ENCODE measurements at places on chromosomes 16 and 17. TPM values are rescaled to one million over a fixed set of nuclear protein-coding genes. Genes with fewer than 3 reads are reported as not detected.

- DNase-seq: no peak
Measured at GRCh38 chr16:4754865-4755264, 12.1 kb downstream of the ZNF500 start.

DNA sequence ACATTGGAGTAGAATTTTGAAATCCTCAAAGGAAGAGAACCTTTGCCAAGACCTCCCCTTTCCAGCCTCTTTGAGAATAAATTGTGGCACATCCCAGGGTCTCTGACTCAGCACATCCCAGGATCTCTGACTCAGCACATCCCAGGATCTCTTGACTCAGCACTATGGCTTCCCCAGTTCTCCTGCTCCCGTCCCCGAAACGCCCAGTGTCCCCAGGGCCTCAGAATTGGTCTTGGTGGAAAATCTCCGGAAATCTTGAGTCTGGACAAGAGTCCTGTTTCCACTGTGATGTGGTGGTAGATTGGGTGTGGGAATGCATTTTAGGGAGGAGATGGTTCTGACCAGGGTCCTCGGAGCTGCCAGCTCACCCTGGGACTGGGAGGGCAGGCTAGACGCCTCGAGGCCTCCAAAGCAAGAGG is 19.2 kb downstream of the PLXDC1 start:
- peak; percentile 73 for DNase-seq

GRCh38 chr16:68948230-68948910 is 105.0 kb downstream of the TANGO6 start:
- peak; percentile 12 for DNase-seq

GRCh38 chr17:8384801-8385378 is 1.9 kb upstream of the RPL26 start:
- DNase-seq: peak; percentile 91

DNA sequence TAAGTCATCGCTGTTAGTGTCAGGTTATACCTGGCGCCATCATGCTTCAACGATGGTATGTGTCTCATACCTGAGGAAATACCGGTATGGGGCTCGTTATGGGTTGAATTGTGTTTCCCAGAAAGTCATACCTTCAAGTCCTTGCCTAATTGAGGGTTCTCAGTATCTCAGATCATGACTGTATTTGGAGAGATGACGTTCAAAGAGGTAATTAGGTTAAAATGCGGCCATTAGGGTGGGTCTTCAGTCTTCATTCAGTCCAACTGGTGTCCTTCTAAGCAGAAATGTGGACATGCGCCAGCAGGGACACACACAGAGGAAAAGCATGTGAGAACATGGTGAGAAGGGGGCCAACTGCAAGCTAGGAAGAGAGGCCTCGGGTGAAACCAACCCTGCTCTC is 37.5 kb upstream of the XYLT1 start:
- no peak for DNase-seq

DNA sequence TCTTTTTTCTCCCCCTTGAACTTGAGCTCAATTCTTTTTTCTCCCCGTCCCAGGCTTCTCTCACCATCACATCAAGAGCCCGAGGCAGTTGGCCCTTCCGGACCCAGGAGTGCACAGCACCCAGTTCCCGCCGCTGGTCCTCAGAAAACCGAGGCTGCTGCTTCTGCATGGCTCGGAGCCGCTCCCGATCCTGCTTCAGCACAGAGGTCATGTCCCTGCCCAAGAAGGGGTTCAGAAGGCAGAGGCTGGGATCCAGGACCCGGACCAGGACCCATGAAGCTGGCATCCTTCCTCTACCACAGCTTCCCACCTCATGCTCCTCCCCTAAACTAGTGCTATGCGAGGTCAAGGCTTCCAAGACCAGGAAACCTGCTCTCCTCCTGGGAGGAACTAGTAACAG is 10.5 kb downstream of the PER1 start:
- DNase-seq: no peak

DNA sequence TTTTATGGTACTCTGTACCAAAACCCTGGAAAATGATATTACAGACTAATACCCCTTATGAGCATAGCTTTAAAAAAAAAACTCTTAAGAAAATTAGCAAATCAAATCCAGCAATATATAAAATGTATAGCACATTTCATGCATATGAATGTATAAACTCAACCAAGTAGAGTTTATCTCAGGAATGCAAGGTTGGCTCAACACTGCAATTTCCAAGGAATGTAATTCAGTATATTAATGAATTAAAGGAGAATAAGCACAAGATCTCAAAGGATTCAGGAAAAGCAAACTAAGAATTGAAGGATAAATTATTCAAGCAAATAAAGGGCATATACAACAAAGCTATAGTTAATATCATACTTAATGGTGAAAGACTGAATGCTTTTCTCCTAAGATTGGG is 61.9 kb upstream of the RPL38 start:
- no peak for DNase-seq

GRCh38 chr16:64278196-64278595 is 843.7 kb downstream of the CDH11 start:
- DNase-seq: no peak

DNA sequence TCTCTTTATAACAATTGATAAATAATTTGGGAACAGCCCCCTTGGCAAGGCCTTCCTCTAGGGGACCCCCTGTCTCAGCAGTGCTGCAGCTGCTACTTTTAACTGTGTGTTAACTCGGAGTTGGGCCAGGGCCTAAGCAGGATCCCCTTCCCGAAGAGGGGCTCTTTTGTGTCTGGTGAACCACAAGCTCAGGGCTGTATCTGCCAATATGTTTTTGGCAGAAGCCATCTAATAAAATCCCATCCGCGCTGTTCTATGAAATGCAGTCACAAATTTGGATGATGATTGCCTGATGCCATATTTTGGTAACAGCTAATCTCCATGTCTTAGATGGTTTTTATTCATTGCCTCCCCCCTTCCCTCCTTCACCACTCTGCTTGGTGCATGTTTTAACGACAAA is 267.7 kb downstream of the FTO start:
- DNase-seq: no peak

DNA sequence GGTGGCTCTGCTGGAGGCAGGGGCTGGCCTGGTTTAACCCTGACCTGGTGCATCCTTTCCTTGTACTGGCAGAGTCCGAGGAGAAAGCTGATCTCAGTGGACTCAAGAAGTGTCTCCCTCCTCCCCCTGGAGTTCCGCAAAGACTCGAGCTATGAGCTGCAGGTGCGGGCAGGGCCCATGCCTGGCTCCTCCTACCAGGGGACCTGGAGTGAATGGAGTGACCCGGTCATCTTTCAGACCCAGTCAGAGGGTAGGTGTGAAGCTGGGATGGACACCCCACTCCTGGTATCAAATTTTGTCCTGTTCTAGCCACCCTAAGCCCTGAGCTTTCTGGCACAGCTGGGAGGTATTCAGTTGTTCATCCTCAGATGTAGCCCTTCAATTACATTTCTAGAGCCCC is 42.5 kb downstream of the IL21R start:
- DNase-seq: no peak

DNA sequence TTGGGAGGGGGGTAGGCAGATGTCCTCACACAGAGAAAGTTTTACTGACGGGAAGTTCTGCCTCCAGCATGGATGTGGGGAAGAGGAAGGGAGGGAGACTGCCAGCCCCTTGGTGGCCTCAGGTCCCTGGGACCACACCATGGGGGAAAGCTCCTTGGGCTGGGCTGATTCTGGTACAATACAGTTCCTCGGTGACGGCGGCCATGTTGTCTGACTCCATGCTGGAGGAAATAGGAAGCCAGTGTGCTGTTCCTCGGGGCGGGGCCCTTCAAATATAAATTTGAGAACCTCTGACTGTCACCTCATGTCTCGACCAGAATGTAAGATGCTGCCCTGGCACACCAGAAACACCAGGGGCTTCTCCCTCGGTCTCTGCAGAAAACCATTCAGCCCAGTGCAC is 66.8 kb downstream of the CNGB1 start:
- DNase-seq: no peak

DNA sequence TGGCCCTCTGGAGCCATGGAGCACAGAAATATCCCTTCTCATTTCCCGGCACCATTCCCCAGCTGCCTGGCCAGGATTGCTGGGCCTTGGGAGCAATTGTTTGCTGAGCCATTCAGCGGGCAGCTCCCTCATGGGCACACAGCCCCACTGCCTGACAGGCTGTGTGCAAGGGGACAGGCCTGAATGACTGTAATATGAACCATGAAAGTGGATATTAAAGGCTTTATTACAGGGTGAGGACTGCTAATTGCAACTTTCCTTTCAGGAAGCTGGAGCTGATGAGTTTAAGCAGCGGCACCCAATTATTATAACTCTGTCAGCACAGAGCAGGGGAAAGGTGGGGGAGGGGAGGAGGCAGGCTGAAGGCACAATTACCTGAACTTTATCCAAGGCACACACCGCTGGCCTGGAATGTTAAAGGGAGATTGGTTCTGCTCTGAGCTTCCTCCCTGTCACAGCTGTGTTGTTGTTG is 159.8 kb upstream of the SDK2 start:
- no peak for DNase-seq

DNA sequence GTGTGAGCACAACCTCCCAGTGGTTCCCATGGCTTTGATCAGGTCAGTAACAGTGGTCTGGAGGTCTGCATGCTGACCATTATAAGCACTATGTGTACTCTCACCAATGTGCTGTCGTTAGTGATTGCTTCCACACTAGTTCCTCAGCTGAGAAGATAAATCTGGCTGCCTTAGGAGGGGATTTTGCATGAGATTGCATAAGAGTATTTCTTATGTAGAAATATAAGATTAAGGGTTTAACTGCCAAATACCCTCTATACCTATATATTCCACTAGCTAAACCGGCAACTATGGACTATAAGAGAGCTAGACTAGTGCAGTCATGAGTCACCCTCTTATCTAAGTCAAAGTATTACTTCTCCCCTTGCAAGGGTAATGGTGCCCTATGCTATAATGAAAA is 580.2 kb downstream of the CDH11 start:
- no peak for DNase-seq

GRCh38 chr17:6994666-6995256 is 1.1 kb upstream of the ALOX12 start:
- no peak for DNase-seq

GRCh38 chr16:70467113-70467512 is 12.7 kb downstream of the FCSK start:
- no peak for DNase-seq

DNA sequence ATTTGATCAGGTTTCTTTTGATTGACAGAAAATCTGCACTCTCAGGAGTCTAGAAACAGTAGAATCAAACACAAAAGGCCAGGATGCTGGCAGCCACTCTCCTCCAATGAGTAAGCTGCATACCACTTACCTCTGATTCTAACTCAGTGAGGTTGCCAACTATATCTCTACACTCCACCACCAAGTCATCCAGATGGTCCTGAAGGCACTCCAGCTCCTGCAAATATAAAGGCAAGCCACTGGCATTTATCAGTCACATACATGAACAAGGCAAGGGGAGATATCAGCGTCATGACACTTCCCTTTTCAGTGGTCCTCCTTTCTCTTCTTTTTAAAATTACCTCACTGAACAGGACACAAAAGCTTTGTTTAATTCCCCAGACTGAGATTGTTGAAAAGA is 53.1 kb upstream of the CLEC18B start:
- DNase-seq: no peak

DNA sequence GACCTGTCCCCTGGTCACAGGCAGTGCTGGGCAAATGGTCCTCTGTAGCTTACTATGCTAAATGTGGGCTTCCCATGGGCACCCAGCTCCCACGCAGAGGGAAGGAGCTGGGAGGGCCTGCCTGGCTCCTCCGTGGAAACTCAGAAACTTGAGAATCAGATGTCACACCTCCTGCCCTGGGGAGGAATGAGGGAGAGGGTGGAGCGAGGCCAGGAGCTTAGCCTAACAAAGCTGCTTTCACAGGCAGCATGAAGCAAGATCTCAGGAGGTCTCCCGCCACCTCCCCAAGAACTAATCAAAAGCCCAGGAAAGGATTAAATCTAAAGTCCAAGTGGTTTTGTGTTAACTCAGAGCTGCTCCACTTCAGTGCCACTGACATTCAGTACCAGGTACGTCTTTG is 33.6 kb upstream of the XYLT2 start:
- no peak for DNase-seq

DNA sequence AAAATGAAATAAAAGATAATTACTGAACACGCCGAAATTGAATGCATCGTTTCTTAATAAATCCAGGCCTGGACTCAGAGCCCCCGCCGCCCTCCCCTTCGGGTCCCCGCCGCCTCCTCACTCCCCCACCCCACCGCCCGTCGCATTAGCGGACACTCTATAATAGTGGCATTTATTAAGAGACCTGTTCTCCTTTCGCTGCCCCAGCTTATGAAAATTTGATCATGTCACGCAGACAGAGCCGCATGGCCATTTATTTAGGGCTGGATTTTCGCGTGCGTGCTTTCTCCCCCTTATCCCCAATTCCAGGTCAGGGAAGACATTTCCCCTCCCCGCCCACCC is 6.3 kb upstream of the HOXB2 start:
- no peak for DNase-seq

GRCh38 chr17:6041246-6041645 is 28.9 kb upstream of the WSCD1 start:
- no peak for DNase-seq

GRCh38 chr17:68197091-68197996 is 50.5 kb upstream of the AMZ2 start:
- no peak for DNase-seq

DNA sequence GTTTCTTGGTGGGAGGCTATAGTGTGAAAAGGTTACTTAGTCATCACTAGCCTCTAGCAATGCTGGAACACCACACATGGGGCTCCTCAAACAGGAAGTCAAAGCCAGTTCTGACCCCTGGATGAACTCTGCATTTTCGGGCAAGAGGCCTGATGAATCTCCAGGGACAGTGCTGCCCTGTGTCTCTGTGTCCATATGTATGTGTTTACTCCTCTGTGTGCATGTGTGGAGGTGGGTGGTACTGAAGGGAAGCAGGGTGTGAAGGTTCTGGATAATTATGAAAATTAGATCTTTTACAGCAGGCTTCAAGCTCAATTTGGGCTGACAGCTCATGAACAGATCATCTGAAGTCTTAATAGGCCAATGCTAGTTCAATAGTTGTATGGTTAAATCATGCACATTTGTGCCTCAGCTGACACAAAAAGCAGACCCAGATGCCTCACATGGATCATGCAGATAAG is 133.6 kb downstream of the SNX11 start:
- peak; percentile 75 for DNase-seq

DNA sequence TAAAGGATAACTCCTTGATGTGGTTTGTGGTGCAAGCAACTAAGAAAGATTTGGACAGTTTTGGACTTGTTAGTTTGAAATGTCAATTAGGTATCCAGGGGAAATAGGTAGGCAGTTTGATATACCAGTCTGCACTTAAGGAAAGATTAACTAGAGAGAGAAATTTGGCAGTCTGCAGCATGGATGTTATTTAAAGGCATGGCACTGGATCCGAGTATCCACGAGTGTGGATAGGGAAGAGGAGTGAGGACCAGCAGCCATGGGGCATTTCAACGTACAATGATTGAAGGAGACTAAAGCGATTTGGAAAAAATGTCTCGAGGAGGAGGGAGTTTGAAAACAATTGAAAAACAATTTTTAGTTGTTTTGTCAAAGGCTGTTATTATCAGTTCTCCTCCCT is 117.4 kb downstream of the NLK start:
- DNase-seq: no peak

- DNase-seq: peak; percentile 59
Measured at GRCh38 chr17:42016411-42016831, 818 bp downstream of the DNAJC7 start.

KRTAP4-6 gene
- not detected for total RNA-seq

RNF43 gene
- not detected for total RNA-seq

ZFP1 gene
- total RNA-seq: 24.2 TPM

ABCA6 gene
- total RNA-seq: 6.4 TPM

CDR2L gene
- total RNA-seq: 31.9 TPM

KRTAP4-4 gene
- total RNA-seq: not detected

ATP6V0D1 gene
- 122 TPM for total RNA-seq

METTL26 gene
- total RNA-seq: 78.3 TPM

CLDN9 gene
- not detected for total RNA-seq
